ENCODE measurements at places on chromosomes 12 and 14. TPM values are rescaled to one million over a fixed set of nuclear protein-coding genes. Genes with fewer than 3 reads are reported as not detected.

ASCL1 gene
- not detected for total RNA-seq

TPI1 gene
- total RNA-seq: 684 TPM

- DNase-seq: no peak
These were observed 217.9 kb downstream of the KIF21A start for GRCh38 chr12:39224971-39225370.

GRCh38 chr12:56877195-56878009 lies 56.8 kb downstream of the SDR9C7 start:
- no peak for DNase-seq

GRCh38 chr12:109773384-109774011 lies 59.7 kb downstream of the TRPV4 start:
- peak; percentile 76 for DNase-seq

DNA sequence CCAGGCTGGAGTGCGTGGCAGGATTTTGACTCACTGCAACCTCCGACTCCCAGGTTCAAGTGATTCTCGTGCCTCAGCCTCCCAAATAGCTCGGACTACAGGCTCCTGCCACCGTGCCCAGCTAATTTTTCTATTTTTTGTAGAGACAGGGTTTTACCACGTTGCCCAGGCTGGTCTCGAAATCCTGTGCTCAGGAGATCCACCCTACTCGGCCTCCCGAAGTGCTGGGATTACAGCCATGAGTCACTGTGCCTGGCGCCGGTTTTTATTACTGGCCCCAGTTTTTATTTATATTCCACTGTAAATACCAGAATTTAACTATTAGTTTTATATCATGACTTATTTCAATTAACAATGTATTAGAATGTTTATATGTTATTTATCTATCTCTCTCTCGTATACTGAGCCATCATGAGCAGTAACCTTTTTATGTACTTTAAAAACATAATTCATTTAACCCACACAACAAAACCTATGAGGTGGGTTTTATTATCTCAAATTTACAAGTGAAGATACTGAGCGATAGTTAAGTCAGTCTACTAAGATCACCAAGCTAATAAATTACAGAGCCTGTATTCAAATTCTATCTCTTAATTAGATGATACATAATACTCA lies 47.8 kb downstream of the HECTD1 start:
- DNase-seq: no peak

DNA sequence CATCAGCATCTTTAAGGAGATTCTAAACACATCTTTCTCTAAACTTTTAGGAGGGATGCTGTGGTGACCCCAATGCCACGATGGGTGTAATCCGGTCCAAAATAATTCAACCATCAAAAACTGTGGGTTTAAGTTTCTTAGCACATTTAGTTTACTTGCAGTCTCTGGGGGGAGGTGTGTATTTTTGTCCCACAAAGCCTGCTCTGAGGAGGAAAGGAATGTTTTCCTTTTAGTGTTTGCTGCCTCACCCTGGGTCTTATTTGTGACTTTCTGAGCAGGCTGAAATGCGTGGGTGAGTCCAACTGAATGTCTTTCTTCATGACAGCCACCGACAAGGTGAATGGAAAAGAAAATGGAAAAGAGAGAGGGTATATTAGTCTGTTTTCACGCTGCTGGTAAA lies 1324.7 kb downstream of the AACS start:
- no peak for DNase-seq

- DNase-seq: no peak
These were observed 10.0 kb upstream of the PPP4R3A start for GRCh38 chr14:91520138-91520537.

DNA sequence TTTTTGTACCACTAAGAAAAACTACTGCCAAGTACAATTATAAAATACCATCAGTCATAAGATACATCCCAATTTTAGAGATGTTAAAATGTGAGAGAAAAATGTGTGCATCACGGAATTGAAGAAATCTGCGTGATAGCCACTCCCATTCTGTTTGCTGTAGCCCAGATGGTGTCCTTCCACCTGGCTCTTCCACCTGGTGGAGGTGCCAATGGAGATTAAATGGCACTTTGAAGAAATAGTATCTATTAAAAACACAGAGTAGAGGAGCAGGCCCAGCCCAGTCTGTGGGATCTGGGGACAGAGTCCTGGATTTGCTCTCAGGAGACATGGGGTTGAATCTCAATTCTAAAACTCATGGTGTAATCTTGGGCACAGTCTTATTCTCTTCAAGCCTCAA lies 35.5 kb downstream of the TSPAN11 start:
- DNase-seq: no peak

- no peak for DNase-seq
These were observed 12.4 kb downstream of the TNS2 start for GRCh38 chr12:53062011-53062961.

DNA sequence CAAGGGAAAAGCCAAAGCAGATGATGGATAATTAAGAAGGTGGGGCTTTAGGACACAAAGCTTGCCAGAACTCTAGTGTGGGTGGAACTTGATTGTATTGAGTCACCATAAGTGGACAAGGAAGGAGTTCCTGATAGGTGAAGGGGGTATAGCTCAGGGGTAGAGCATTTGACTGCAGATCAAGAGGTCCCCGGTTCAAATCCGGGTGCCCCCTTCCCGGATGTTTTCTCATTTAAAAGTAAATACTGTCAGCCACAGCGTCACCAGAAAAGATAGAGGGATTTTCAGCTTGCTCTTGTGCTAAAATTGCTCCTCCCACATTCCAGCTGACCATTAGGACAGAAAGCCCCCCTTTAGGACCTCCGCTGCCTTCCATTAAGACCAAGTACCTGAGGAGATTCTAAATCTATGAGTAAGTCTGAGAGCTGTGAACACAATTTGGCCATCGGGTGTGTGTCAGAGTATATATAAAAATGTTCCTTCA lies 36.6 kb downstream of the DCAF4 start:
- peak; percentile 89 for DNase-seq
